ENCODE measurements at places on chromosomes 6 and 20. TPM values are rescaled to one million over a fixed set of nuclear protein-coding genes. Genes with fewer than 3 reads are reported as not detected.

DNA sequence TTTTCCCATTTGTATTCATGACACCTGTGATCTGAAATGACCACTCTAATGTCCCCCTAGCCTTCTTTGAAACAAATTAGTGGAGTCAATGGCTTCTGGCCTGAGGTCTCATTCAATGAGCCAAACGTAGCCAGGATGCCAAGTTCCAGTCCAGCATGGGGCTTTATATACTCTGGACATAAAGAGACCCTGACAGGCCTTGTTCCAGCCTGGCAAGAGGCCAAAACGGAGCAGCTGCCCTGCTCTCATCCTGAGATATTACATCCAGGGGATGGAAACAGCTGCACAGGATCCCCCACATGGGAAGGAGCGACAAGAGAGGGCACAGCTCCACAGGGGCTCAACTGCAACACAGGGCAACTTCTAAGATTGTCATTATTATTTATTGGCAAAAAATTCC is 437.8 kb downstream of the CDH26 start:
- DNase-seq, result no peak

SLC35D3 gene
- 0.15 TPM for total RNA-seq

GRCh38 chr6:16168121-16168520 is 39.2 kb downstream of the MYLIP start:
- DNase-seq, result no peak

- DNase-seq, result no peak
Measured at GRCh38 chr6:123028263-123028662, 32.2 kb downstream of the CLVS2 start.

SLC22A16 gene
- total RNA-seq, result 0.54 TPM

- DNase-seq, result no peak
Measured at GRCh38 chr6:6412700-6413099, 92.2 kb upstream of the F13A1 start.

GRCh38 chr6:31489086-31489485 is 8.9 kb upstream of the MICB start:
- no peak for DNase-seq

LRP11 gene
- total RNA-seq, result 0.49 TPM

DNA sequence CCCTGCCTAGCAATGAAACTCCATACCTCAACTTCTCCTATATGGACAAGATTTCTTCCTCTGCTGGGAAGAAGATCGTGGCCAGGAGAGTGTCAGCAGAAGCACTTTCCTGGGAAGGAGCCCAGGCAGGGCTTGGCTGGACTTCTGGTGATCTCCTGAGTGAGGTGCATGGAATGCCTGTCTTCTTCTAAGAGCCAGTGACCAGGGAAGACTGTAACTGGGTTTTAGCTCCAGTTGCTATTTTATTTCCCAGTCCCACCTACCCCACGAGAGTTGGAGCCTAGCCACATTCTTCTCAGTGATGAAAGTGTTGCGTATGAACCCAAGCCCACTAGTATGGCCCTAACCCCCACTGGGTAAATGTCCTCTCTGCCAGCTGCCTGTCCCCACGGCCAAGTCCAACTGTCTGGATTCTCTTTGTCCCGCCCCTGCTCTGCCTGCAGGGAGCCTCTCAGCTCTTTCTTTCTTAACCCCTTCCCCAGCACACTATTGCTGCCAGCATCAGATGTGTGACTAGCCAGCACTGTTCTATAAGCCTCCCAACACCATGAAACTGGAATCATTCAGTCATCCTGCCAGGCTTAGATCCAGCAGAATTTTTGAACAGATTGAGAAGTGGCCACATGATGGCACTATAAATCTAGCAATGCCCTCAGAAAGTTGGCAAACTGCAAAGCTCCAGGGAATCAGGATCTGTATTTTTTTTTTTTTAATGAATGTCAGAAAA is 69.8 kb upstream of the FAM184A start:
- DNase-seq, result no peak

DNA sequence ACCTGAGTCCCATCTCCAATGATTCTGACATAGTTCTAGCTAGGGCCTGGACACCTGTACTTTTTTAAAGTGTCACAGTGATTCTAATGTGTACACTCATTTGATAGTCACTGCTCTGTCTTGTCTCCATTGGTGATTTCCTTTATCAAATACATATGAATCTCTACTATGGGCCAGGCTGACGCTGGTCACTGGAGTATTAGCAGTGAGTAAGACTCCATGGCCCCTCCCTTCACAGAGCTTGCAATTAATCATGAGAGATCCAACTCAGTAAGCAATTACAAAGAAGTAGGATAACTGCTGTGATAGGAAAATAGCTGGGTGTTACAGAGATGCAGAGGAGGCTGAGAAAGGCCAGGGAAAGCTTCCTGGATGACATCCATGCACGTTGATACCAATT is 19.3 kb upstream of the SASH1 start:
- no peak for DNase-seq

FAM83B gene
- total RNA-seq, result not detected

EPB41L1 gene
- 0.54 TPM for total RNA-seq

- DNase-seq, result no peak
Measured at GRCh38 chr20:36887752-36888090, 11.8 kb downstream of the TLDC2 start.

DNA sequence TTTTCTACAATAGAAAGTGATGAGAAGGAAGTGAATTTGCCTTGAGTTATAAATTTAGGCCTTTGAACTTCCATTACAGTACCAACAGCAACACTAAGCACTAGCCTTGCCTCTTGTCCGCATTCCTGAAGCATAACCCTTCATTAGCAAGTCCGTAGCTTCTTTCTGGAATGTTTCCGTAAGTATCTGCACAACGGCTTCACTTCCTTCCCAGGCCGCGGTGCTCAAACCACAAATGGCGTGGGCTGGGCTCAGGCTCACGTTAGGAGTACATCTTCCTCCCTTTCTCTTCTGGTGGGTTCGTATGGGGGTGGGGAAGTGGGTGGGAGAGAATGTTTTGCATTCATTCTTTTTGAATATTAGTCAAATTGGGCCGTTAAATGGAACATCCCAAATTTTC is 193.8 kb upstream of the SNX9 start:
- no peak for DNase-seq

ERVFRD-1 gene
- total RNA-seq, result not detected

DNA sequence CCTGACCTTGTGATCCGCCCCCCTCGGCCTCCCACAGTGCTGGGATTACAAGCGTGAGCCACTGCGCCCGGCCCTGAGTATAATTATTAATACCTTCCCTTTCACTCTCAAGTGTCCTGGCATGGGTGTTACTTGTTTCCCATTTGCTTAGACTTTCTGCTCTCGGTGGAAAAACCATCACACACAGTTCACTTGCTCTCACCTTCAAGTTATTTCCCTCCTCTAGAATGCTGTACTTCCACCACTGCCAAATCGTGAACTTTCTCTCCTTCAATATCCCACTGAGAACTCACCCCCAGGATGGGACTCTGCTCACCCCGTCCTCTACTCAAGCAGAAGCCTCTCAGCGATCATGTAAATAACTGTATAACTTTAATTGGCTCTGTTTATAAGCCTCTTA is 4.6 kb upstream of the HIVEP1 start:
- DNase-seq, result no peak

DNA sequence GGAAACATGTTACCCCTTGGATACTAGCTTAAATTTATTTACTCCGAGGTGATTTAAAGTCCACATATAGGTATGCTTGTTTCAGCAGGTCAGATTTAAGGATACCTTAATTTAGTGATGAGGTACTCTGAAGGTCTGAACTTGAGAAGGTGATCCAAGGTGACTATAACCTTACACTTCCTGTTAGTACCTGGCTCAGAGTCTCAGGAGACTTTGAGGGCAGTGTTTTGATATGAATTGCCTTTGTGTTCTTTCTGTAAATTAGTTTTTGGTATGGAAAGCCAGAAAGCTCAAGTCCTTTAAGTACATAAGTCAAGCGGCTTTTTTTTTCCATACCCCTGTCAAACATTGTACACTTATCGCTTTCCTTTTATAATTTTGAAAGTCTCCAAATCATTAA is 489.0 kb downstream of the CDKAL1 start:
- DNase-seq, result no peak

- no peak for DNase-seq
Measured at GRCh38 chr6:157904999-157905398, 76.7 kb upstream of the SYNJ2 start.

- no peak for DNase-seq
Measured at GRCh38 chr6:54236984-54237383, 71.3 kb upstream of the TINAG start.

- no peak for DNase-seq
Measured at GRCh38 chr6:2230659-2231277, 14.6 kb downstream of the GMDS start.

MKKS gene
- total RNA-seq, result 5.0 TPM

- no peak for DNase-seq
Measured at GRCh38 chr6:20350215-20350614, 51.5 kb upstream of the E2F3 start.

- DNase-seq, result no peak
Measured at GRCh38 chr6:43951063-43951755, 176.0 kb downstream of the MRPL14 start.

GRCh38 chr20:36808317-36809257 is 35.0 kb upstream of the DSN1 start:
- peak; percentile 47 for DNase-seq

- DNase-seq, result no peak
Measured at GRCh38 chr6:37486121-37486839, 13.4 kb downstream of the CCDC167 start.

- DNase-seq, result no peak
Measured at GRCh38 chr6:127518710-127519468, at the start of gene MTCL3. Gene MTCL3 (minus strand): TSS chr6:127519335.

DNA sequence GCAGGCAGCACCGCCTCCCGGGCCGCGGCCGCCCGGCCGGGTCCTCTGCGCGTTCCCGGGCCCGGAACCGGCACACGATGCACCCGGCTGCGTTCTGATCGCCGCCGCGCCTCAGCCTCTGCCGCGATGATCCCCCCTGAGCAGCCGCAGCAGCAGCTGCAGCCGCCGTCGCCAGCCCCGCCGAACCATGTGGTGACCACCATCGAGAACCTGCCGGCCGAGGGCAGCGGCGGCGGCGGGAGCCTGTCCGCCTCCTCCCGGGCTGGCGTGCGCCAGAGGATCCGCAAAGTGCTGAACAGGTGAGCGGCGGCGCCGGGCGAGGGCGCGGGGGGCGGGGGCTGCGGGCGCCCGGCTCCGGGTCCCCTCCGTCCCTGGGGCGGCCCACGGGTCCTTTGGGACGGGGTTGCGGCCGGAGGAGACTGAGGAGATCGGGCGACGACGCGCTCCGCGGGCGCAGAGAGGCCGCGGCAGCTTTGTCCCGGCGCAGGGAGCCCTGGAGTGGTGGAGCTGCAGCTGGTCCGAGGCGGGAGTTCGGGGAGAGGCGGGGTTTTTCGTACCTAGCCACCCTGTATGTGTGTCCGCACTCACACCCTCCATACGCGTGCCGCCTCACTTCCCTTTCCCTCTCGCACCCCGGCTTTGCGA is 659 bp downstream of the SLC35F1 start:
- no peak for DNase-seq

GLP1R gene
- total RNA-seq, result not detected

- no peak for DNase-seq
Measured at GRCh38 chr6:138498629-138499302, 528 bp downstream of the NHSL1 start.

LGSN gene
- total RNA-seq, result 0.25 TPM

- no peak for DNase-seq
Measured at GRCh38 chr6:112038268-112038667, 15.6 kb upstream of the CCN6 start.

GMDS gene
- total RNA-seq, result 19.8 TPM

RNASET2 gene
- 213 TPM for total RNA-seq

DNA sequence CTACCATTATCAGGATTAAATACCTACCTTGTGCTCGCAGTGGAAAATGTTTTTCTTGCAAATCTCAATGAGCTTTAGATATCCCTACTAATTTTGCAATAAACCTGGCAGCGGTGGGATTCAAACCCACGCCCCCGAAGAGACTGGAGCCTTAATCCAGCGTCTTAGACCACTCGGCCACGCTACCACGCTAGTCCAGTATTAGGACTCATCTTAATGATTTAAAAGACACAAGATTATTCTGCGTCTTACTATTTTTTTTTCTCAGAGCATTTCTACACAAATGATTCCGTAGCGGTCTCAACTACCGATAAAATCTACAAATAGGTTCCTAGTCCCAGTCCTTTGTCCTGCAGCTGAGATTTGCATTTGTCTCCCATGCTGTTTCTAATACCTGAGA is 35.2 kb upstream of the ZSCAN23 start:
- DNase-seq, result no peak

DNA sequence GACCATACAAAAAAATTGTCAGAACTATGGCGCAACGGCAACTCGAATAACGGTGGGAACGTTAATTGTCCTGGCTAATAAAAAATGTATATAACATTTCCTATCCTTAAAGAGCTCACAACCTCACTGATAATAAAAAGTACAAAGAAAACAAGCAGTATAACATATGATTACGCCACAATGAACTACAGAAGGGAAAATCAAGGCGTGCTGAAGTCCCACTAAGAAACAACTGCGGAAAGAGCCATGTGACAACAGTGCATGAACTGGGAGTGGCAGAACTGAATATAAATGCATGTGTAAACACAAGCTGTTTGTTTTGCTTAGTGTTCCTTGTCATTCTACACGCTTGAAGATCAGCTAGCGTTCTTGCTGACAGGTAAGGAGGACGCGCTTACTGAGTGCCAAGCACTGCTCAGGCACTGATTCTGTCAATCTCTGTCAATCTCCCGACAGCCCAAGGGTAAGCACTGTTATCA is 466 bp upstream of the PSMB1 start:
- no peak for DNase-seq

DNA sequence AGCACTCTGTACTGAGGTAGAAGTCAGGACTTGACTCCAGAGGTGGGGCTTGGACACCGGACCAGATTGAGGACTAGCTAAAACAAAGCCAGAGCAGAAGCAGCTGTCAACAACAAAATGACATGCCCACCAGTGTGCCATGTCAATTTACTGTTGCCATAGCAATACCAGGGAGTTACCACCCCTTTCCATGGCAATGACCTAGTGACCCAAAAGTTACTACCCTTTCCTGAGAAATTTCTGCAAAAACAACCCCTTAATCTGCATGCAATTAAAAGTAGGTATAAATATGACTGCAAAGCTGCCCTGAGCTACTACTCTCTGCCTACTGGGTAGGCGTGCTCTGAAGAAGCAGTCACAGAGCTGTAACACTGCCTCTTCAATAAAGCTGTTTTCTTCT is 21.0 kb downstream of the MAP3K5 start:
- DNase-seq, result no peak

DNA sequence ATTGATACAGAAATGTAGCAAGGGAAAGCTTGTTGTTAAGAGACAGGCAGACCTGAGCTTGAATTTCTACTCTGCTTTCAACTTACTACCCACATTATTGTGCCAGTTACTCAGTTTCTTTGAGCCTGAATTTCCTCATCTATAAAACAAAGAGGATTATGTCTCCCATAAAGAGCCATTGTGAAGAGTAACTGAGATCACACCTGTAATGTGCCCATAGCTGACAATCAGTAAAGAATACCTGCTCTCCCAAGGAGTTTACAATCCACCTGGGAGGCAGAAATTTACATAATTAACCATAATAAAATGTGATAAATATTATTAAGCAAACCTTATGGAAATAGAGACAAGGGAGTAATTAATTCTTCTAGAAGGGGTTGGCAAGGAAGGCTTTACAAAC is 204.9 kb downstream of the EPM2A start:
- DNase-seq, result no peak

ACOT8 gene
- total RNA-seq, result 23.9 TPM

Data from CD4-positive, CD25-positive, alpha-beta regulatory T cell (primary cell).